ENCODE measurements at places on chromosomes 5 and 9.

- DNase-seq = no peak
These were observed 70.1 kb downstream of the PCSK5 start for GRCh38 chr9:75960551-75960950.

GRCh38 chr9:93958121-93958818 is 3.1 kb upstream of the BARX1 start:
- no peak for DNase-seq

DNA sequence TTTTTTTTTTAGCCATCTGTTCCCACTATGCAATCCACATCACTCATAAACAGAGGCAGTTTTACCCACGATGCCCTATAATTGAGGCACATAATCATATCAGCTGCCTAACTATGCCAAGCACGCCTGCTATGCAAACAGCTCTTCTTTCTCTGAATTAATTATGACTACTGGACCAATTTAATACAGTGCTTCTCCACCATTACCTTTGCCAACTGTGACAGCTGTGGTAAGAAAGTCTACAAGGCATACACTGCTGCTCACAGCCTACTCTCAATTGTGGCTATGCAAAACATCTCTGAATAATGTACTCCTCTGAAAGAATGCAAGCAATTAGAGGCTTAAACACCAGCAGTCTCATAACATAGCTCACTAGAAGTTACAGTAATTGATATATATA is 97.1 kb downstream of the DTWD2 start:
- peak; percentile 79 for DNase-seq

DNA sequence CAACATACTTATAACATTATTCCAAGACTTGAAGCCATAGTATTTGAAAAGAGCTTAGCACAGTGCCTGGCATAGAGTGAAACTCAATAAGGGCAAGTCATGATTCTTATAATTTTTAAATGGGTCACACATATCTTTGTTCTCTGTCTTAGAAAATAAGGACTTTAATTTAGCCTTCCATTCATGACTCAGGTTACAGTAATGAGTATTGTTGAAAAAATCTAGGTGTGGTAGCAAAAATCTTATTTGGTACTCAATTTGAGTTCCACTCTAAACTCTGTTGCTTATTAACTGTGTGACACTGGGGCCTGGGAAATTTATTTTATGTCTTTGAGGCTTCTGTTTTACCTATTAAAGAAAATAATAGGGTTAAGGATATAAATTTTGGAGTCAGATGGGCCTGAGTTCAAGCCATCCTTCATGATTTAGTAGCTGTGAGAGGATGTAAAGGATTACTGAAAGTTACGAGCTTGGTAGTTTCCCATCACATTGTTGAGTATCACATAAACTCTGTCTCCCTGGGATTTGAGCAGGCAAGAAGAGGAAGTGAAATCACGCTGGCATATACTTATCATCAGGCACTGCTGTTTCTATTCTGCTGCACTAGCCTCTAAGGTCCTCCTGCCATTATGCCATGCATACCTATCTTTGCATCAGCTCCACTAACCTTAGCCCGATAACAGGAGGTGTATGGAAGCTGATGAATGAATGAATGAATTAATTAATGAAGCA is 1.5 kb downstream of the SPINK9 start:
- DNase-seq = no peak
